ENCODE measurements at places on chromosomes 16 and 17.

DNA sequence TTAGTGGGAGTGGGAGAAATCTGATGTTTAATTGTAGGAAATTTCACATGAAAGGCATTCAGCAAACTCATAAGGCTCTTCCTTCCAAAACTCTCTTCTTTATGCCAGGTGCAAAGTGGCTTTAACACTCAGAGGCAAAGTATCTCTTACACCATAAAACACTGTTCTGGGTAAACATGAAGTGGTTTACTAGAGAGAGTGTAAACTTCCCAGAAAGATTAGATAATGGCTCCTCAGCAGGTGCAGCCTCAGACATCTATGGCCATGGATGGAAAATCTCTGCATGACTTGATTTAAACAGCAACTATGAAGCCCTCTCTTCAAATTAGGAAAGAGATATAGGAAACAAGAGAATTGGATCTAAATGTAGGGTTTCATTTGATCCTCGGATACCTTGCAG is 583.1 kb upstream of the SALL1 start:
- no peak for DNase-seq

DNA sequence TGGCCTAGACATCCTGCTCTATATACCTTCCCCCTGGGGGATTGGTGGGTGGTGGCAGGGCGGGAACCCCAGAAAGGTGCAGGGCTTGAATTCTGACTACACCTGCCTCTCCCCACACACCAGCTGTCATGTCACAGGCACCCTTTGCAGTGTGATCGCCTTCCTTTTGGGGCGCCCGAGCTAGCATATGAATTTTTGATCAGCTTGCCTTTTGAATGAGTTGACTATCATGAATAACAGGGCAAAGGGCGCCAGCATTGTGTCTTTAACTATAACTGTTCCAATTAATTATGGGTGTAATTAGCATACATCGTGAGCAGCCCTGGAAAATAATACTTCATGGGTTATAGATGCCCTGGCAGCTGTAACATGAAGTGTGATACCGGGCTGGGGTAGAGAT is 72.7 kb downstream of the CYLD start:
- DNase-seq = no peak

DNA sequence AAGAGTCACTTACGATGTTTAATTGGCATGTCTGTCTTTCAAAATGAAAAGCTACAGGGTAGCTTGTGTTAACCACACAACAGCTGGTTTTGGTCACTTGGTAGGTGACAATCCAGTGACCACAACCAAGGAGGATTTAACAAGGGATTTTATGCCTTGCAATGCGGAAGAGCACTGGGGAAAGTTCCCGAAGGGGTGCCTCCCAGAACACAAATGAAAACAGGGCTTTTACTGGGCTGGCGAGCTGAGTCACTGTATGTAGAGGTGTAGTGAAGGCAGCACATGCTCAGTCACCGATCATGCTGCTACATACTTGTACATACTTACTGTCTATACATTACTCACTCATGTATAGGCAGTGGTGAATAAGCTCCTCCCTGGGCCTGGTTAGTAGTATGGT is 483.5 kb downstream of the CDH13 start:
- no peak for DNase-seq

GRCh38 chr16:88023786-88024185 is 72.6 kb downstream of the BANP start:
- DNase-seq = no peak

DNA sequence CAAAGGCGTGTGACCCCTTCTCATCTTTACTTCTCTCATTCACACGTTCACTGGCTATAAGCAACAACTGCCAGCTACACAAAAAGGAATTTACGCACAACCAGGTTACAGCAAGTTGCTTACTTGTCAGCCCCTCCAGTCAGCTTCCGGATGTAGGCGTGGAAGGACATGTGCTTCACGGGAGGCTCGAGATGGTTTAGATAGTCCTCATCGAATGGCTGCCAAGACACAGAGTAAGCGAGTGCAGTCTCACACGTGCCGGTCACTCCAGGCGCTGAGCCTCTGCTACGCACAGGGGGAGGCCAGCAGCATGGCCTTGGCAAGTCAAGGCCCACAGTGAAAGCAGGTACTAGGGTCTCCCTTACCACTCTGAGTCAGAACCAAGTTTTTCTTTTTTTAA is 28.3 kb downstream of the NPLOC4 start:
- no peak for DNase-seq

DNA sequence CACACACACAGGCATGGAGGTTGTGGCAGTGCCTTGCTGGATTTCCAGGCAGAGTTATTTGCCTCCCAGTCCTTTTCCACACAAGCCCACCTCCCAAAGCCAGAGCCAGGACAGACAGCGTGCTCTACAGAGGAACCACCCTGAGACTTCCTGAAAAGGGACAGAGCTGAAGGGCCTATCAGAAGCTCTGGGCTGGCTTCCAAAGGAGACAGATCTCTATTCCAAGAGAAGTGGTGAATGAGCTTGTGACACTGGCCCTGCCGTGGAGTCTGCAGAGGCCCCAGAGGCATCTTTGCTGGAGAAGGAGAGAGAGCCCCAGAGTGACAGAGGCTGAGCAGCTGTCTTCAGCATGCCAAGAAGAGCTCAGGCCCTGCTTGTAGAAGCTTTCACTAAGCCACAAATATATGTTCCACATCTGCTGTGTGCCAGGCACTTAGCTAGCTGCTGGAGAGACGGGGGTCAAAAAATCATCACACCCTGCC is 8.3 kb upstream of the LPCAT2 start:
- no peak for DNase-seq

GRCh38 chr17:6903326-6903900 is 71.9 kb upstream of the TEKT1 start:
- DNase-seq = no peak

DNA sequence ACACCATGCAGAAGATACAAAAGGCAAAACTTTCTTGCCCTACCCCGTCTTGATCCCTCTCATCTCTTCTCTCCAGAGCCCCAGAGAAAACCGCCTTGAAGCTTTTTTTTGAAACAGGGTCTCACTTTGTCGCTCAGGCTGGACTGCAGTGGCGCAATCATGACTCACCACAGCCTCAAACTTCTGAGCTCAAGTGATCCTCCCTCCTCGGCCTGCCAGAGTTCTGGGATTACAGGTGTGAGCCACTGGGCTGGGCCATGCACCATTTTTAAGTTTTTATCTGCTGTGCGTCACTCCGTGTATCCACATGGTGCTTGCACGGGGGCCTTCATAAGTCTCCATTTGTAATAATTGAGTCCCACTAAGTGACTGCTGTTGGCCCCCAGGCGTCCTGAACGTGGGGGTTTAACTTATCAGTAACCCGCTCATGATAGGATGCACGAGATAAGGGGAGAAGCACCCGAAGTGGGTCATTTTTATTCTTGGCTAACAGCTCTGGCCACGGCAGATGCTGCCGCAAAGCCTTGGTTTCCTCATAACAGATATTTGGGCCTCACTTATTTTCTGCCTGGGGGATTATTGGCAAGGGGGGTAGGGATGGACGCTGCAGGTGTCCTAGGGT is 8.6 kb downstream of the DNAH17 start:
- DNase-seq = no peak

GRCh38 chr17:33396818-33397217 is 103.7 kb upstream of the ASIC2 start:
- no peak for DNase-seq

- DNase-seq = no peak
Observed at GRCh38 chr17:39751016-39751543, 13.3 kb downstream of the GRB7 start.

DNA sequence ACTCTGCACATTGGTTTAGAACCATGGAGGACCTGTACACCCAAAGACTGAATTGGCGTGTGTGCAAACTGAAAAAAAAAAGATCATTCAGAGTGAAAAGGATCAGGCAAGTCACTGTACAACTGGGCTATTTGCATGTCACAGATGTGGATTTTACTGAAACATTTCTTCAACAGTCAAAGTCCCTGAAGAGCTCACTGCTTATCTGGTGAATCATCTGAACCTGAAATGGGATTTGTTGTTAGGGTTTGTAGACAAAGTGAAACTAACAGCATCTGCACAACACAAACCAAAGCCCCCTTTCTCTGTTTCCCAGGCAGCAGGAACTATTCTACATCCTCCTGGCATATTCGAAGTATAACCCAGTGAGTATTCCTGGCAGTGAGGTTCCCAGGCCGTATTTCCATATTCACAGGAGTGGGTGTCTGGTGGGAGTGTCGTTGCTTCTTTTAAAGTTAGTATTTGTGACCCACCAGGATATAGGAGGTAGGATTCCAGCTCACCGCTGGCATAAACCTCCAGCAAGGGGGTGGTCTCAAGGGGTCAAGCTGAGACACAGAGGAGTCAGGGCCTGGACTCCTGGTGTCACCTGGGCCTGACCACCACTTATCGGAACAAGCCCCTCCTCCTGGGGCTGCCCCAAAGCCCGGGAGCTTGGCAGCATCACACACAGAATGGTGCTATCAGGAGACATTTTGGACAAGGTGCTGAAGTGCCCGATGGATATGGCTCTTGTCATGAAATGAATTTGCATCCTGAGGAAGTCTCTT is 80.9 kb downstream of the GOSR1 start:
- no peak for DNase-seq

DNA sequence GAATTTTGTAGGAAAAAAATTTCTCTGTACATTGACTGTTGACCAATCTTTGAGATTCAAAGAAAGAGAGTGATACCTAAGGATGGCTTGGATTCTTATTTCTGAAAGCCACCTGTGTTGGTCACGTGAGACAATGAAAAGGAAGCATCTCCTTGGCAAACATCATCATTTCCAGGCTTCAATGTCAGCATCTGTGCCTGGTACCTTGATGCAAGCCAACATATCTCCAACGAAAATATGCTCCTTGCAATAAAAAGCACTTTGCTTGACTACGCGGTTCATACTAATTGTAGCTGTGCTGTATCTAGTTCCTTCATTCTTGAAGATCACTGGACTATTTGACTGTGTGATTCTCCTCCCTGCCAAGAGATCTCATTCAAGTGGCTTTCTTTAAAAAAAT is 503.4 kb upstream of the PSMD7 start:
- DNase-seq = no peak

DNA sequence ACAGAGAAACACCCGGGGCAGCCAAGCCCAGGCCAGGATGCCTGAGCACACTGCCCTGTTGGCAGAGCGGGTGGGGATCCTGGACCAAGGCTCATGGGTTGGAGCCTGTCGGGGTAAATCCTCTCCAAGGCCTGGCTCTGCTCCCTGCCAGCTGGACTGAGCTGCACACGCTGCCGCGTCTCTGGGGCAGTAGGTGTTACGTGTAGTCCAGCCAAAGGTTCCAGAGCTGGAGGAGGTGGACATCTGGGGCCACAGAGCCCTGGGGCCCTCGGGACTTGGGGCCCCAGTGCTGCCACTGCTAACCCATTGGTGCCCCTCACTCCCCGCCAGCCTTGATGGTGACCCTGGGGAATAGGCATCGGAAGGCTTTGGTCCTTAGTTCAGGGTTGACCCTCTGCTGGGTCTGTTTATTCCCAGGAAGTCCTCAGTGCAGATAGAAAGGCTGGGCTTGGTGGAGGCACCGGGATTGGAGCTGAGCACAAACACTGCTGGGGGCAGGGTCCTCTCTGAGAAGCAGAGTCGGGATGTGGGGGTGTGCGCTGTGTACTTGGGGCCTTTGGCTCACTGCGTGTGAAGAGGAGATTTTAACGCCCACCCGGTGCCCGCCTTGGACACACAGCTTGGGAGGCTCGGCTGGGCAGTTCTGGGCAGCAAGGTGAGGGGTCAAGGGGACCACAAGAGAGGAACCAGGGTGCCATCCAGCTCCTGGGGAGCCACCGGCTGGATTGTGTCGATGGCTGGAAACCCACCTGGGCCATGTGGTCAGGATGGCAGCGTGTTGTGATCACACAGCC is 16.3 kb upstream of the CBX4 start:
- no peak for DNase-seq

DNA sequence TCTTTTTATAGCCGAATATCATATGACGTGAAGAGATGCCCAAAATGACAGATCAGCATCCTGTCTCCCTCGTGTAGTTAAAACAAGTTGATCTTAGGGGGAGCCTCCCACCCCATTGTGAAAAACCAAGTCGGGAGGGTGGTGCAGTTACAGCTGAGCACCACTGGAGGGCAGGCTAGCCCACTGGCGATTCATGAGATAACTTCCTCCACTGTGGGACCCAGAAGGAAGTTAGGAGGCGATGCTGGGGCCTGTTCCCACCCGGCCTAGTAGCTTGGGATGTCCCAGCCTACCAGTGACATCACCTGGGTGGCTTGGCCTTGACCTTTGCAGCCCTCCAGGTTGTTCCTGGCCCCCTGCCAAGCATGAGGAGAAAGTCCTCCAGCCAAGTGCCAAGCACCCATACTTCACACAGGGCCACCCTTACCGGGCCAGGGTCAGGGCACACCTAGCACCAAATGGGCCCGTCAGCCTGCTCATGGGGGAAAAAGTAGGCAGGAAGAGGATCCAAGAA is 8.1 kb upstream of the CPNE2 start:
- peak; percentile 49 for DNase-seq

GRCh38 chr16:79640513-79641360 is 40.2 kb upstream of the MAF start:
- DNase-seq = no peak

- no peak for DNase-seq
Observed at GRCh38 chr17:52160136-52160567, 1.6 kb upstream of the CA10 start.

DNA sequence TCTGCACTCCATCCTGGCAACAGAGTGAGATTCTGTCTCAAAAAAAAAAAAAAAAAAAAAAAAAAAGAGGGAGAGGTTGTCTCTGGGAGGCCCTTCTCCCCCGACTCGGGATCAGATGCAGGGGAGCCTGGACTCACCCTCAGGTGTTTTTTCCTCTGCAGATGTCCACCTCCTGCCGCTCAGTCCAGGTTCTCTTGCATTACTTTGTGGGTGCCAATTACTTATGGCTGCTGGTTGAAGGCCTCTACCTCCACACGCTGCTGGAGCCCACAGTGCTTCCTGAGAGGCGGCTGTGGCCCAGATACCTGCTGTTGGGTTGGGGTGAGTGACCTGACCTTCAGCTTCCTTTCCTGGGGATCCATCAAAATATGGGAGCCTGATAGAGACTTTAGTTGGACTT is 34.1 kb downstream of the GLP2R start:
- no peak for DNase-seq

- DNase-seq = no peak
Observed at GRCh38 chr17:81402981-81403467, 7.8 kb downstream of the BAHCC1 start.

All from stimulated activated CD4-positive, alpha-beta T cell treated with anti-CD3 and anti-CD28 coated beads, Interleukin-2, amount 100 ng/mL, for 4 hours (primary cell).